GM04503 (cell line): ENCODE measurements at places on chromosomes 2 and 18.

DNA sequence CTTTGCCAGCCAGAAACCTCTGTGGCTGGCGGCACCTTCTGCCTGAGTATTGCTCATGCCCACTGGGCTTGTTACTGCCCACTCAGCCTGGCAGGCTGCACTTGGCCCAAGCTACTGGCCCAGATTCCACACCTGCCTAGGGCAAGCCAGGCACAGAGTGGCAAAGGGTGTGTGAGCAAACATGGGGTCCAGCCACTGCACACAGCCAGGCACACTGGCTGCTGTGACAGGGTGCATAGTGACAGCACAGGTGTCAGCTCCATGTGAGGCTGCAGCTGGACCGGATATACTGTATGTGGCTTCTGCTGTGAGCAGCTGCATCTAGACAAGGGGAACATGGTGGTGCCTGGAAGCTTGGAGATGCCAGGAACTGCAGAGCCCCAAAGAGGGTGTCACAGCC is 113.9 kb downstream of the COPS8 start:
- DNase-seq = no peak

DNA sequence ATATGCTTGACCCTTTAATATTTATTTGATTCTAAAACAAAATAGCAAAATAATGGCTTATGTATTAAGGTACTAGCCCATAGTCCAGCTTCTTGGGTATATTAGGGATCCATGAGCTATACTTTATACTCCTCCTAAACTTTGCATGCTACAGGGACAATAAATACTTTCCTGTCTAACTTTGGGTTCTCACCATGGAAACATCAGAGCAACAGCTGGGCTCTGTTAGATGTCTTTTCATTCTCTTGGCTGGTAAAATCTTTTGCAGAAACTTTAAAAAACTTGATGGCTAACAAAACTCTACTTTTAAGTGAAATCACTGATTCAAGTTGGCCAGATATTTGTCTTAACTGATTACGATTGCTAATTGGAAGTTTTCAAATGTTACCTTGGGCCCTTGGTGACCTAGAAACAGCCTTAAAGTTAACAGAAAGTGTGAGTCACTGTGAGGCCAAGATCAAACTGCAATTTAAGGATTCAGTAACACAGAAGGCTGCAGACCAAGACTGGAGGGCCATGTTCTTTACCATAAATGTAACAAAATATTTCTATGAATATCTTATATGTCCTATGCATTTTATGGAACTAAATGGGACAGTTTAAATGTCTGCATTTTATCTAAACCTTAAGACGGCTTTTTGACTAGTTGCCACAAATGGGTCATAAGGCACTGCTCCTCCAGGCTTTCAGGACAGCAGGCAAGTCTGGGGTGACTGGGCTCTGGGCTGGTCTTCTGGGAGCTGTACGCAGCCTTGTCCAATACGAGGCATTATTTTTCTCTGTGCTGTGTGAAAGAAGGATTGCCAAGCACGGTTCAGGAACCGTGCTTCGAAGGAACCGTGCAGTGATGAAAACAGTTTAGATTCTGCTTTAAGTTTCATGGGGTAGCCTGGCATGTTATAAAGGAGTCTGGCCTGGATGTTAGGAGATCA is 188.5 kb downstream of the TPGS2 start:
- DNase-seq = no peak

- no peak for DNase-seq
Observed at GRCh38 chr2:3099860-3100234, 277.8 kb downstream of the EIPR1 start.

- DNase-seq = no peak
Observed at GRCh38 chr2:147049957-147050356, 794.9 kb upstream of the ACVR2A start.

DNA sequence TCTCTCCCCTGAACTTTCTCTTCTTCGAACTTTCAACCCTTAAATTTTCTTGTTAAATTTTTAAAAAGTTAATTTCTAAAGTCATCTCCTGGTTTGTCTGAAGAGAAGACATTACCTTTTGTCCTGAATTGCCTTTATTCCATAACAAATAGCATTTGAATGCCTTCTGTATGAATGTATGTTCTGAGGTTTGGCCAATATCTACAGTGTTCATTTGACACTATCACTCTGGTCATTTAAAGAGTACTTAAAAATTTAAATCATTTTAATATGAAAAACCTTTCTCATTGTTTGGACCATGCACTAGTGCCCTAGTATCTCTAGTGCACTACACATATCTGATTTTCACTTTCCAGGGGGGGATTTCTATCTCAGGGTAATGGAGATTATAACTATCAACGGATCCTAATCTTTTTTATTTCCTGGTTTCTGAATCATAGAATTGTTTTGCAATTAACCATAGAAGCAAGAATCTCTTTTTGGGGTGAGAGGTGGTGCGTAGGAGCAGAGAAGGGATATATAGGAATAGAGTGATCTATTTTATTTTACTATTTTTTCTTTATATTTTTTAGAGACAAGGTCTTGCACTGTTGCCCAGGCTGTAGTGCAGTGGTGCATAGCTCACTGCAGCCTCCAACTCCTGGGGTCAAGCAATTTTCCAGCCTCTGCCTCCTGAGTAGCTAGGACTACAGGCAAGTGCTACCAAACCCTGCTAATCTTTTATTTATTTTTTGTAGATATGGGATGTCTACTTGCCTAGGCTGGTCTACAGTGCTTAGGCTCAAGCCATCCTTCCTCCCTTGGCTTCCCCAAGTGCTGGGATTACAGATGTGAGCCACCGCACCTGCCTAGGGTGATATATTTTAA is 25.5 kb downstream of the TANC1 start:
- no peak for DNase-seq
